A172 (cell line): ENCODE measurements at places on chromosomes 3 and 15. TPM values are rescaled to one million over a fixed set of nuclear protein-coding genes. Genes with fewer than 3 reads are reported as not detected.
A peak's percentile ranks its signal among the peaks of the same experiment; 100 is the strongest.

Gene SAXO2
- 1.1 and 2.5 TPM in 2 replicates for total RNA-seq

Gene CIDEC
- not detected in 2 replicates for total RNA-seq

DNA sequence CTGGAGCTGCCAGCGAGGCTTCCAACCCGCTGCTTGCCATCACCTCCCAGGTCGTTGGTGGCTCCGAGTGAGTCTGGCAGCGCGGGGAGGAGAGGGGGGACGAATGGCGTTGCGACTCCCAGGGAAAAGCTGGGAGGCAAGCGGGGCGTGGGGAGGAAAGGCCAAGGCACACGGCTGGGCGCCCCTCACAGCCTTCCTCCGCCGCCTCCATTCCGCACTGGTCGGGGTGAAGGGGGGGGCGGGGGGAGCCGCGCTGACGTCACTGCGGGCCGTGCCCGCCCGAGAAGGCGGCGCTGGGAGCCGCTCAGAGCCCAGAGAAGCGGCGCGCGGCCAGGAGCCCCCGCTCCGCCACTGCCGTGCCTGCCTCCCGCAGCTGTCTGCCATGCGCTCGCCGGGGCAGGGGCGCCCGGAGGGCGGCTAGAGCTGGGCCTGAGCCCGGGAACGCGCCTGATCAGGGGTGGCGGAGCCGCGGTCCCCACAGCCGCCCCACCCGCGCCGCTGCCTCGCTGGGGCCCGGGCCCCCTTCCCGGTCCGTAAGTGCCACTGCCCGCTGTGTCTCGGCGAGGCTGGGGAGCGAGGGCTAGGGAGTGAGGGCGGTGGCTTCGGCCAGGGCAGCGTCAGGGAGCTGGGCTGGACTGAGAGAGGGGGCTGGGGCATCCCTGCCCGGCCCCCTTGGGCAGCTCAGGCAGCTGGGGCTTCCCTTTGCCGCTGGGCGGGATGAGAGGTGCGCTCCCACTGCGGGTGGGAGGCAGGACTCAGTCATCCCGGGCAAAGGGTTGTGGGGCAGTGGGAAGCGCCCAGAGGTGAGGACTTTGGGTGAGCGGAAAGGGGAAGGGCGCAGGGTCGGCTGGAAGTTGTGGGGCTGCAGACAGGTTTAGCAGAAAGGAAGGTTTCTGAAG lies 27.8 kb upstream of the POLG start:
- no peak for DNase-seq

DNA sequence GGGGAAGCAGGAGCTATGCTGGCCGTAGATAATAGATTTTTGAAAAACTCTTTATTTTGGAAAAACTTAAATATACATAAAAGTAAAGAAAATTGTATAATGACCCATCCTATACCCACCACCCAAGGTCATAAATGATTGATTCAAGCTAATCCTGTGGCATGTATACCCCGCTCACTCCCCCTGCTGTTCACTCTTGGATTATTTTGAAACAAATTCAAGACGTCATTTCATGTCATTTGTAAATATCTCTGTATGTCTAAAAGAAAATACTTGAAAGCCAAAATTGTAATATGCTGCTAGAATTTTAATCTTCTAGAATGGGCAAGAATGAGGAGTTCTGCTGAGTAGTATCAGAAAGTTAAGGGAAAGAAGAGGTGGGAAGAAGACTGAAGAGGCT lies 241.7 kb downstream of the FEZF2 start:
- no peak for DNase-seq

Gene OXTR
- total RNA-seq: 115 and 124 TPM in 2 replicates

GRCh38 chr3:114622001-114622400 lies 328.2 kb downstream of the TIGIT start:
- DNase-seq: no peak

GRCh38 chr15:57053470-57053869 lies 135.0 kb downstream of the TCF12 start:
- DNase-seq: no peak

DNA sequence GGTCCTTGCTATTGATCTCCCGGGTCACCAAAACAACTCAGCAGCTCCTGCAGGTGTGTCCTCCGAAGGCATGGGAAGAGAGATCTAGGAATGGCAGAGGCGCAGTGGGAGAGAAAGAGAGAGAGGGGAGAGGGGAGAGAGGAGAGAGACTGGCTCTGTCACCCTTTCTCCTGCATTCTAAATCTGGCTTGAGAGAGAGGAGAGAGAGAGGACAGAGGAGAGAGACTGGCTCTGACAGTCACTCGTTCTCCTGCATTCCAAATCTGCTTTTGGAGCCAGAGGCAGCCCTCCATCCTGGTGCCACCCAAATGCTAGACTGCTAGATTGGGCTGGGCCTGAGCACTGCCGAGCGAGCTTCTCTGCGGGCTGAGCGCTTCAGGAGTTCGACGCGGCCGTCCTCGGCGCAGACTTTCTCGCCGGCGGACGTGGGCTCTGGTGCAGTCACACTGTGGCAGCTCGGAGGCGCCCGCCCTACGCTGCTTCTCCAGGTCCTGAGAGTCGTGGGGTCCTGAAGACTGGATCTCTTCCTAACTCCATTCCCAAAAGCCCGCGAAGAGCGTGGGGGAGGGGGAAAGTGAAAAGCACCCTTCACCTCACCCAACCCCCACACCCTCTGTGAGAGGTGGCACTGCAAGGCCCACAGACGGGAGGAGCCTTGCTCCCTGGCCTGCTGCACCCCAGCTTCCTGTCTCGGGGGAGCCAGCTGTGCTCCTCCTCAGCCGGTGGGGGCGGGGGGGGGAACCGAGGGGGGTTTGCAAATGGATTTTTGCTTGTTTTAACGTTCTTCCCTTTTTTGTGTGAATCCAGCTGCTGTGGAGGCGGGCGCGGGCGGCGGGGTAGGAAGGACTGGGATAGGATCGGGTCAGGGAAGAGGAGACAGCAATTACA lies 222.3 kb downstream of the MEIS2 start:
- no peak for DNase-seq

Gene TMEM45A
- 11.5 and 17.9 TPM in 2 replicates for total RNA-seq

Gene FSIP1
- total RNA-seq: 0.41 and 0.86 TPM in 2 replicates

DNA sequence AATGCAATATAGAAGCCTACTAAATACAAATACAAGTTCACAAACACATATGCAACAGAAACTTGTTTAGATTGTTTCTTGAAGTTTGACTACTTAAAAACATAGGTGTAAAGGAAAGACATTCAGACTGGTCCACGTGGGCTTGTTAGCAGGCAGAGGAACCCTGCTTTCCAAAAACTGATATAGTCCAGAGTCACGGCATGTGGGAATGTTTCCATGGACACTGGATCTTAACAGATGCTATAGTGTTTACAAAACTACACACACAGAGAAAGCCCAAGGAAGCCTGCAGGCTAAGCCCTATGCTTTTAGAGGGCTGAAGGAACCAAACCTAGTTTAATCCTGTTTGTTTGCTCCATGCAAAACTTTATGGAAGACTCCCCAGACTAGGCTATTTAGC lies 45.2 kb upstream of the LRRC58 start:
- no peak for DNase-seq

DNA sequence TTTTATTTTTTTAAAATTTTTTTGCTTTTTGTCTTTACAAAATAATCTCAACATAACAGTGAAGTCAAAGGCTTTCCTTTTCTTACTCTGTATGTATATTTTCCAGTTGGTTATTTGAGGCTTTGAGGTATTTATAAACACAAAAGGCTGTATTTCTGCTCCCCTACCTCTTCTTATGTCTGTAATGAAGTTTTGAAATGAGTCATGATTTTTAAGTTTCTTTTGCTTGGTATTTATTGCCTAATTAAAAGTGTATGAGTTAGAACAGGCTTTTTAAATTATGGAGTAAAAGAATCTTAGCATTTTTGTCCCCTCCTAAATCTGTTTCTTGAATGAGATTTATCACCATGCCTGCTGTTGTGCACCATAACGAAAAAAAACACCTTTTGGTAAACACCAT lies 66.0 kb downstream of the DCUN1D1 start:
- no peak for DNase-seq

DNA sequence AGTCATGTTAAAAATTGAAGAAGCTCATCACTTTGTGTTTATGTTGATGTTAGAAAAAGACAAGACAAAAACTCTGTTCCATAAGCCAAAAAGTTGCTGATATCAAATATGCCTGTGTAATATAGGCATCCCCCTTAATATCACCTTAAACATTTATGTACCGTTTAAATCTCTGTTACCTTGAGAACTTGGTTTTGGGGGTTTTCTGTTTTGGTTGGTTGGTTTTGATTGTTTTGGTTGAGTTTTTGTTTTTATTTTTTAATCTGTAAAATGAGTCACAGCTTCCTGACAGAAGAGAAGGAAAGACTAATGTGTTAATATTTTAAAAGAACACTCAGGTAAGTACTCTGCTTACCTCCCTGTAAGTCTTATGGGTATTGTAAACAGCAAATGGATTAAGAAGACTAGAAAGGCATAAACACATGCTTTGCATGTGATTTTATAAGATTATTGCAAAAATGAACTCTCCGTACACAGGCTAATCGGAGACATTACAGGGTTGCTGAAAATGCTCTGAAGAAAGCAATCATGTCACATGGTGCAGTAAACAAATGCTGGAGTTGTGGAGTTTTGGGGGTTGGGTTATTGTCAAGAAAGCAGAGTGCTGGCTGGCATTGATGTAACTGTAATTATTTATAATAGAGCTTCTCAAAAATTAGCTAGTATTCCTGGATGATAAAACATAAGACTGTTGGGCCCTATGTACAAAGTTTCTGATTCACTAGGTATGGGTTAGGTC lies 69.5 kb upstream of the MBNL1 start:
- no peak for DNase-seq

Gene CLN6
- 22.8 and 26.1 TPM in 2 replicates for total RNA-seq

DNA sequence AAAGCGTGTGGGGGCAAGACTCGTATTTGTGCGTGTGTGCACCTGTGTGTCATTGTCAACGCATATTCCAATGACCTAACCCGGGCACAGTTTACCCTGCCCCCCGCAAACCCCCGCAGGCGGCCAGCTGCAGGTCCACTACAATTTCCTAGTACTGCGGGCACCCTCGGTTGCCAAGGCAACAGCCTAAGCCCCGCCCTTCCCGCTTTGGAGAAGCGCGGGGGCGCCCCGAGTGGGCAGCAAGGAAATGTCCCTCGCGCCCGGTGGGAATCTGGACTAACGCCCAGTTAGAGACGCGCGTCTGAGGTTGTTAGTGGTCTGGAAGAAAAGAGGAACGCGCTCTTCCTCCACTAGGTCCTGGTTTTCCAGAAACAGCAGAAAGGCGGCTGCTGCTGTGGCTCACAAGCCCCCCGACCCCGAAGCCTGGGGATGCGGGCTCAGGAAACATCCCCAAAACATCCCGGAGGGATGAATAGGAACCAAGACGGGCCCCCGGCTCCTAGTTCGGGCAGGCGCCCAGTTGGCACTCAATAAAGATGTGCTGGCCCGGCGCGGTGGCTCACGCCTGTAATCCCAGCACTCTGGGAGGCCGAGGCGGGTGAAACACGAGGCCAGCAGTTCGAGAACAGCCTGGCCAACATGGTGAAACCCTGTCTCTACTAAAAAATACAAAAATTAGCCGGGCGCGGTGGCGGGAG lies 1.1 kb downstream of the ABHD14A start:
- DNase-seq: no peak

DNA sequence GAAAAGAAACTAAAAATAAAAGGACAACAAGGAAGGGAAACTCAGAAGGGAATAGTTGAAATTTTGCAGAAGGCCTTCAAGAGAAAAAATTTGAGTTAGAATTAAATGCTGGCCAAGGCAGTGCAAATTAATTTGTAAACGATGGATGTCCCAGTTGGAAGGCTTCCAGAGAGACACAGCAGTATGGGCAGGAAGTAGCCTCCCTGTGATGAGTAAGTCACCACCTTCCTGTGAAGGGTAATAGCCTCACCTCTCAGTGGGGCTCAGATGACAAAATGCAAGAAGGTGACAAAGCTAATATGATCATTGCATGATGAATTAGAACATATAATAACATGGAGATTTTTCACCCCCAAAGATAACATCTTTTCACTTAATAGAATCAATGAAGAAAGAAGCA lies 27.3 kb upstream of the TMCO5A start:
- DNase-seq: peak; percentile 64

DNA sequence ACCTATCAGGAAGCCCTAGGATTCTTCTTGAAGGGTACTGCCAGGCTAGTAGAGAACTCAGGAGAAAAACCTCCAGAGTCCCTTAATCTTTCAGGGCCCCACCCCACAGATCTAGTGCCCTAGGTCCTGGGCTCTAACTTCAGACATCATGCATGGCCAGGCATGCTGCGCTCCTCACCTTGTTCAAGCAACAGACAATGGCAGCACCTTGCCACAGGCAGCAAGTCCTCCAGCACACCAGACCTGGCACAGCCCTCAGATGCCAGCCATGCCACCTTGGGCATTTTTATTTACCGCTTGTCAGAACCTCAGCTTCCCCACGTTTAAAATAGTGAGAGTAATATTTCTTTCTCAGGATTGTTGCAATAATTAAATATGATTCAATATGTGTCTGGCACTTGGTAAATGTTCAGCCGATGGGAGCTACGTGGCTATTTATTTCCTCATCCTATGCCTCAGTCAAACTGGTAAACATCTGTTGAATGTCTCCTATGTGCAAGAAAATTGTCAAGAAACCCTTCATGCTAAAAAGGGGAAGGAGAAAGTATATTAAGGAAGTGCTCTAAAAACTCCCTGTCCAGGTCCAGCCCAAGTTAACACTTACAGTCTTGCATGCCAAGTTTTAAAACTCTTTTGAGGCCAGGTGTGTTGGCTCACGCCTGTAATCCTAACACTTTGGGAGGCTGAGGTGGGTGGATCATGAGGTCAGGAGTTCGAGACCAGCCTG lies 14.5 kb upstream of the CCR1 start:
- DNase-seq: no peak

DNA sequence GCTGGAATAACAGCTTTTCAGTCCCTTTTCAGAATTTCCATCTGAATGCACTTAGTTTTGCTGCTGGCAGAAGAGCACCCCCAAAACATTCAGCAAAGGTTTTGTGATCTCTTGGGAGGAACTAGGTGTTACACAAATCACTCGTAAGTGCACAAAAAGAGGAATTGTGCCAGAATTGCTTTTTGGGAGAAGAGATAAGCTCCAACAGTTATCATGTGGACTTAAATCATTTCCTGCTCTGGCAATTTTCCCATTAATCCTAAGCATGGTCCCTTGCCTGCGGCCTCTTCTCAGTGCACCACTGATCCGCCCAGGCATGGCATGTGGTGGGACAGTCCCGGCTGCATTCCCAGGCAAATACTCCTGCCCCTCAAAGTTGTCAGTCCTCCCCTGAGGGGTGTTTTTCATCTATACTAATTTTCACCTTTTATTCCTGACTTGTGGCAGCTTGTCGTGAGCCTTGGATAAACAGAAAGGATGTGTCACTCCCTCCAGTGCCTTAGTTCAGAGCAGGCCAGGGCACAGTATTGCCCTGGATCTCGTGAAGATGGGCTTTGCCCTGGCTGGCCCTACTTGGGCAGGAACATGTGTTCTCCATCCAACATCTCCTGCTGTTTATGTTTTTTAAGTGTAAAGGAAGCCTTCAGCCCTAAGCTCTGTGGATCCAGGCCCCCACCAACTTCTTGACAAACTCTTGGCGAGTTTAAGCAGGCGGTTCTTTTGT lies 44.6 kb upstream of the VILL start:
- DNase-seq: peak; percentile 83

Gene GRM7
- not detected in 2 replicates for total RNA-seq

GRCh38 chr3:170137986-170138385 lies 43.5 kb downstream of the PHC3 start:
- DNase-seq: no peak

Gene THBS1
- 26.4 and 49.2 TPM in 2 replicates for total RNA-seq
